ENCODE measurements at places on chromosomes 4 and X. TPM values are rescaled to one million over a fixed set of nuclear protein-coding genes. Genes with fewer than 3 reads are reported as not detected.

HAND2 gene
- 0.61 TPM for total RNA-seq

PCDH18 gene
- 54.7 TPM for total RNA-seq

VSIG1 gene
- total RNA-seq = 0.30 TPM

TKTL2 gene
- total RNA-seq = not detected

MTTP gene
- 0.26 TPM for total RNA-seq

MAGEA2 gene
- total RNA-seq = not detected

SEC24D gene
- total RNA-seq = 34.4 TPM

DNA sequence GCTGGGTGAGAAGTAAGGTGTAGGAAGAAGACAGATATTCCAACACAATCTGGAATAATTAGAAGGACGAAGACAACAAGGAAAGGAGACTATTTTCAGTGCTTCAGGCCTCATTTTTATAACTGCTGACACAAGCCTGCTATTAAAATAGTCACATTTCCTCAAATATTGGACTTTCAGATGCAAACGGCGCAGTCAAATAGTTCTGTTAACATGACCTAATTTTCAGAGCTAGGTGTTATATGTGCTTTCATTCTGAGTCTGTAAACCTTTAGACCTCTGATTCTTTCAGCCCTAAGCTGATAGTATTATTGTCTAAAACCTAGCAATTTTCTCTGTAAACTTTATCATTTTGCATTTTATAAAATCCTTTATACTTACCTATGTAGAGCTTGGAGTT lies 261.5 kb downstream of the IL1RAPL1 start:
- no peak overlapping the region for H3K27ac ChIP-seq
- DNase-seq = no peak
- H3K36me3 ChIP-seq = no peaks in the 10 kb centered on the region
- H3K27me3 ChIP-seq = no peaks in the 10 kb centered on the region
- no peaks in the 10 kb centered on the region for H3K4me1 ChIP-seq

DNA sequence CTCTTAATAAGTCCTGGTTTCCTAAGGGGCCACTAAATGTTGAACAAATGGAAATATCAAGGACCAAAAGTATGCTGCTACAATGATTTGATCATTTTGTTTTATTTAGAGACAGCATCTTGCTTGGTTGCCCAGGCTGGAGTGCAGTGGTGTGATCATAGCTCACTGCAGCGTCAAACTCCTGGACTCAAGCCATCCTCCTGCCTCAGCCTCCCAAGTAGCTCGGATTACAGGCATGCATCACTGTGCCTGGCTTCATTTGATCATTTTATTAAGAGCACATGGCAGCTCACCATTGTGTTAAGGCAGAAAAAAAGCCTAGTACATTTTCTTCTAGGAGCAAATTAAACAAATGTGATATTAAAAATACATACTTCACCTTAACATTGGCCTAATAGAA lies 52.7 kb downstream of the DCLK2 start:
- H3K4me3 ChIP-seq = no peak overlapping the region
- no peaks in the 10 kb centered on the region for H3K36me3 ChIP-seq
- no peaks in the 10 kb centered on the region for H3K27me3 ChIP-seq
- H3K4me1 ChIP-seq = peaks cover 8% of the 10 kb centered on the region
- DNase-seq = no peak
- H3K27ac ChIP-seq = no peak overlapping the region

DNA sequence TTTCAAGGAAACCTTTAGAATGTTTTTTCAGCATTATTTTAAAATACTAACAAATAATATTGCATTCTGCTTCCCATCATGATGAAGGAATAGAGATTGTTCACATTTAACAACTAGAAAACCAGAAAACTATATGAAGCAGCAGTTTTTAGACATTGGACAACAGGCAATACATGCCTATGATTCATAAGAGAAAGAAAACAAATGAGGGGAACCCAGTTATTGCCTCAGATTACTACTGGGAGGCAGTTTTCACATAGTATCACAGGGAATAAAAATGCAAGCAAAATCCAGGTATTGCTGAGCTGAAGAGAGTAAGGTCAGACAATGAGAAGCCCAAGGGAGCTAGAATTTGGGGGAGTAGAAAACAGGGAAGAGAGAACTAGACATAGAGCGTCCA lies 373.6 kb downstream of the MAPK10 start:
- H3K27me3 ChIP-seq = no peaks in the 10 kb centered on the region
- H3K4me3 ChIP-seq = no peak overlapping the region
- no peaks in the 10 kb centered on the region for H3K4me1 ChIP-seq
- no peak for DNase-seq

GRCh38 chr4:57195622-57196021 lies 85.4 kb upstream of the IGFBP7 start:
- H3K36me3 ChIP-seq = no peaks in the 10 kb centered on the region
- DNase-seq = no peak
- no peak overlapping the region for H3K4me3 ChIP-seq
- peaks cover 10% of the 10 kb centered on the region for H3K27me3 ChIP-seq

DNA sequence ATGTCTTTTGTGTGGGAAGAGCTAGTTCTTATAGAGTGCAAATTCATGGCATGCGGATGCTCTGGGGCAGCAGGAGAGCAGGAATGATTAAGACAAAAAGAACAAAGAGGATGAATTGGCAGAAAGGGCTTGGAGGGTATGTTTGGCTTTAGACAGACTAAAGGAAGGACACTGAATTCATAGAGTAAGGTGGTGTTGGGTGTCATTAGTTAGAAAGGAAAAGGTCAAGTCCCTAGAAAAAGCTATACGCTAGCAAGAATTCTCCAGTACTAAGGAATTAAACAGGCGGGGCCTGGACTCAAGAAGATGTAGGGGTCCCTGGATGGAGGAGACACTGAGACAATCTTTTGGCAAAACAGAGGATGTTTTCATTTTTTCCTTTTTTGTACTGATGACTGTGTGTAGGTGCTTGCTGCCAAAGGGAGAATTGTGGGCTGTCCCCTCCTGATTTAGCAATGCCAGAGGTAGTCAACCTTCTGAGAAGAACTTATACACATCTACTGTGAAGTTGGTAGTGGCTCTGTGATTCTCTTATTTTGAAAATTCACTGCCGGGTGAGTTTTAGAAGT lies 391.0 kb downstream of the SPRY1 start:
- no peaks in the 10 kb centered on the region for H3K4me1 ChIP-seq
- no peaks in the 10 kb centered on the region for H3K27me3 ChIP-seq
- H3K27ac ChIP-seq = no peak overlapping the region

GRCh38 chr4:95077864-95078263 lies 320.1 kb downstream of the BMPR1B start:
- no peak overlapping the region for H3K4me3 ChIP-seq
- DNase-seq = no peak
- H3K4me1 ChIP-seq = no peaks in the 10 kb centered on the region
- no peak overlapping the region for H3K27ac ChIP-seq

DNA sequence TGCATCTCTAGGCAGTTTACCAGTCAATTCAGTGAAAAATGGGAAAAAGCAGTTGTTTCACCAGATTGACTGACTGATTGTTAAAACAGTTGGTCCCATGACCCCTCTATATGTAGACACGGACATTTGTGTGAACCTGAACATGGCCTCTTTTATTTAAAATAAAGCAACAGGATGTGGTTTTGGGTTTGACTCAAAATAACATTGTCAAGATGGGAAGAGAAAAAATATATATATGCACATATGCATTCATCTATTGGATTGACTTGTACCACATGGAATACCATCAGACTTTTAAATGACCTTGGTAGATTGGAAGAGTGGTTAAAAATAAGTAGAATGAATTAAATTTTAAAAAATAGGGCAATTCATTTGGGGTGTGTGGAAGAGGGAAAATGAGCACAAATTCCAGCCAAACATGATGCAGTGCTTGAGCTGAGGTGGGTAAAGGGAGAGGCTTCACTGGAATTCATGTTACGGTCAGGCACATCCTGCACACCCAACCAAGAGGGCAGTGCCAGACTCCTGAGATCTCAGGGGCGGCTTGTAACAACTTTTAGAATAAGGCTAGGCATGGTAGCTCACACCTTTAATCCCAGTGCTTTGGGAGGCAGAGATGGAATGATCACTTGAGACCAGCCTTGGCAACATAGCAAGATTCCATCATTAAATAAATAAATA lies 560.7 kb upstream of the TENM3 start:
- H3K27ac ChIP-seq = no peak overlapping the region
- no peaks in the 10 kb centered on the region for H3K36me3 ChIP-seq
- no peaks in the 10 kb centered on the region for H3K4me1 ChIP-seq
- DNase-seq = no peak
- no peak overlapping the region for H3K4me3 ChIP-seq

- no peak overlapping the region for H3K4me3 ChIP-seq
- H3K4me1 ChIP-seq = no peaks in the 10 kb centered on the region
- no peaks in the 10 kb centered on the region for H3K36me3 ChIP-seq
- H3K27ac ChIP-seq = no peak overlapping the region
These were observed 213.1 kb downstream of the TRAM1L1 start for GRCh38 chr4:116872308-116872707.

- H3K27ac ChIP-seq = no peak overlapping the region
- no peaks in the 10 kb centered on the region for H3K27me3 ChIP-seq
- no peaks in the 10 kb centered on the region for H3K36me3 ChIP-seq
- DNase-seq = no peak
These were observed 202.1 kb downstream of the ARHGAP24 start for GRCh38 chr4:85676850-85677590.

DNA sequence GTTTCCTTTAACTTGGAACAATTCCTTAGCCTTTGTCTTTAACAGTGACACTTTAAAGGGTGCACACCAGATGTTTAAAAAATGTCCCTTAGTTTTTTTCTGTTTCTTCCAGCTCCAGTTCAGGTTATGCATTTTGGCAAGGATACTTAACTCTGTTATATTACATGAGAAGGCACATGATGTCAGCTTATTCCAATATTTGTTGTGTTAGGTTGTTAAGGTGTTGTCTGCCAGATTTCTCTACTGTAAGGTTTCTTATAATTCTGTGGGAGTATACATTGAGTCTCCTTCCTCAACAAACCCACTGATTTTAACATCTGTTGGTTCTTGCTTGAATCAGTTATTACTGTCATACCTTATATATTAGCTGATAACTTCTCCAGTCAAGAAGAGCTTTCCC lies 33.3 kb downstream of the REST start:
- H3K4me3 ChIP-seq = no peak overlapping the region
- no peak for DNase-seq
- no peak overlapping the region for H3K27ac ChIP-seq
- H3K36me3 ChIP-seq = no peaks in the 10 kb centered on the region
- no peaks in the 10 kb centered on the region for H3K27me3 ChIP-seq

DNA sequence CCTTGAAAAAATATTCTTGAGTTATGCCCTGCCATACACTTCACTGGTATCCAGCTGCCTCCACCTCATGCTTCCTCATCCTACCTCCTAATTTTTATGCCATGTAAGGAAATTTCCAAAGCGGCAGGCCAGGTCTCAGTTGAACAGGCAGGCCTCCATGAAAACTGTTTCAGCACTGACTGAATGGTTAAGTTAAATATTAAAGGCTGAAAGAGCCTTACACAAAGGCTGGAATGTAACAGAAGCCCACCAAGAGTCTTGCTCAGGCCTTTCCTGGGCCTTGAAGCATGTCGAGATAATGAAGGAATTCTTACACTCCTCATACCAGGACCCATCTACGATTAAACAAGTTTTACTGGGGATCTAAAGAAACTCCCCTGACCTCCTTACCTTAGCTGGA lies 359.6 kb upstream of the NOCT start:
- H3K36me3 ChIP-seq = no peaks in the 10 kb centered on the region
- no peak overlapping the region for H3K27ac ChIP-seq
- H3K27me3 ChIP-seq = no peaks in the 10 kb centered on the region
- no peak overlapping the region for H3K4me3 ChIP-seq

DNA sequence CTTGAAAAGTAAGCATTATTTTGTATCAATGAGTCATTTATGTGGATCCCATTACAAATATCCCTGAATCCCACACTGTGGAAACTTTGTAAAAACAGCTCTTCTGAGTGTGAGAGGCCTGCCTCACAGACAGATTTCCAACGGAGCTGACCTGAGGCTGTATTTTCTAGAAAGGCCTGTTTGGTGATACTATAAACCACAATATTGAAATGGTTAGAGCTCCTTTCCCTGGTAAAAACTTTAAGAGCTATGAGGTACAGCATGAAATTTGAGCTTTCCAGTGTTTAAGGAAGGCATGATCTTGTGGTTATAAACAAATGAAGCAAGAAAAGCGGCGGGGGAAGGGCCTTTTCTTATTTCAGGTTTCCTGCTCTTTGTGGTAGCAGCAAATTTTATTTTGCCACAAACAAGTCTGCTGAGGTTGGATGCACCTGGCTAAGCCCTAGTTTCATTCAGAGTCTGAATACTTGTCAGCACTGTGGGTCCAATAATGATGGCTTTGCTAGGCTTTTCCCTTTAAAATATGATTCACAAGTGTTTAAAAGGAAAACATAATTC lies 86.8 kb upstream of the ETNPPL start:
- no peaks in the 10 kb centered on the region for H3K36me3 ChIP-seq
- no peak for DNase-seq
- H3K27me3 ChIP-seq = no peaks in the 10 kb centered on the region
- no peaks in the 10 kb centered on the region for H3K4me1 ChIP-seq
- no peak overlapping the region for H3K27ac ChIP-seq
- no peak overlapping the region for H3K4me3 ChIP-seq

DNA sequence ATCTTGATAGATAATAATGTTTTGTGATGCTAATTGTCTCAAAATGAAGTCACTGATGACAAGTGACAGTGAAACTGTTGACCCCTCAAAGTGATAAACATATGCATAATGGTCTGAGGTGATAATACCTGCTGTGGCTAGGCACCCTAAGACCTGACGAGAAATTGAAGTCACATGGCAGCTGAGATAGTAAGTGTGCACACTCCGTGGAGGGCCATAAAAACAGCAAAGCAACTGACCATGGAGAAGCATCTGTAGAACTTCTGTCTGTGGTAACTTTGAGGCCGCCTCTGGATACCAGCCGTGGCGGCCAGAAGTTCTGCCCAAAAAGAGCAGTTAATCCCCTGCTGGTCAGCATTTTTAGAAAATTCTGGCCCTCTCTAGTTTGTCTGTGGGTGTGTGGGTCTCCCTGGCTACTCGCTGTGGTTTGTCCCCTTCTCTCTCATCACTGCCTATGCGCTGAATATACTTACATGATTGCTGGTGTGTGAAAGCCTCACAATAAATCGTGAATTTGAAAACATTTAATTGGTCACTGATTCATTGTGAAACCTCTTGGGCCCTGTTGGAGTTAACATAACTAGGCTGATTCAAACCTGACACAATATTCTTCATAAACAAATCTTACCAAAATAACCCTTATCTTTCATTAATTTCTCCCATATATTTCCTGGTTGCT lies 50.6 kb downstream of the CCDC149 start:
- no peak for DNase-seq
- H3K4me3 ChIP-seq = no peak overlapping the region
- H3K36me3 ChIP-seq = no peaks in the 10 kb centered on the region

DNA sequence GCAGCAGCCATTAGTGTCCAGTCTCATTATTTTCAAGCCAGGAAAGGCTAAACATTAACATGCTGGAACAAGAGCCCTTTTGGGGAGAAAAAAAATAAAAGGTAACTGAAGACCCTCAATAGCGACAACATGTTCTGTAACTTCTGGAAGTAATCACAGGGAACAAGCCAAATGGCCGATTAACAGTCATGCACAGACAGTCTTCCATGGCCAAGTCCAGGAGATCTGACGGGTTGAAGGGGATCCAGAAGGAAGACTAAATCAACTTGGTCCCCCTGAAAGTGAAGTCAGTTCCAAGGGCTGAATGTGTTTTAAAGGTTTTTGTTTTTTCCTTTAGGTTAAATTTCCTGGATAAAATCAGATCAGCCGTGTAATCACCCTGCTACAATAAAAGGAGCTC lies 52.5 kb downstream of the LNX1 start:
- H3K27me3 ChIP-seq = no peaks in the 10 kb centered on the region
- H3K4me1 ChIP-seq = peaks cover 31% of the 10 kb centered on the region
- no peak for DNase-seq
- no peak overlapping the region for H3K27ac ChIP-seq
- H3K4me3 ChIP-seq = no peak overlapping the region

All from adrenal gland (tissue), 19 donors.